Activated CD4-positive, alpha-beta T cell treated with anti-CD3 and anti-CD28 coated beads, Interleukin-2, amount 50 U/mL, for 48 hours (primary cell): ENCODE measurements at places on chromosomes 1 and 21.
A peak's percentile ranks its signal among the peaks of the same experiment; 100 is the strongest.

GRCh38 chr1:55927702-55928290 is 651.6 kb downstream of the PLPP3 start:
- no peak for DNase-seq

- no peak for DNase-seq
Measured at GRCh38 chr1:228207381-228207810, 448 bp upstream of the OBSCN start.

DNA sequence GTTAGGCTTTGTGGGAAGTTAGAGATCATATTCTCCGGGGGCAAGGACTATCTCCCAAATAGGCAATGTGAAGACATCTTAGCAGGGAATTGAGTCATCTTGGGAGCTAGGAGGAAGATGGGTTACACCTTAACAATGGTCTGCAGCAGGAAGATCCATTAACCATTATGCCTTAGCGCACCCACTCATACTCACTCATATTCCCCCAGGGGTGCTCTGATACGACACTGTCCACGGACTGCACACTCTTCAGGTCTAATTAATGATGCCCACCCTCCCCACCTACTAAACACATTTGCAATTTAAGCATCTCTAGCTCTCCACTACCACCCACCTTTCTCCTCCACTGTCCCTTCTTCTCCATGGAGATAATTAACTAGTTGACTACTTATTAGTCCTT is 857 bp upstream of the AK5 start:
- DNase-seq, result no peak

DNA sequence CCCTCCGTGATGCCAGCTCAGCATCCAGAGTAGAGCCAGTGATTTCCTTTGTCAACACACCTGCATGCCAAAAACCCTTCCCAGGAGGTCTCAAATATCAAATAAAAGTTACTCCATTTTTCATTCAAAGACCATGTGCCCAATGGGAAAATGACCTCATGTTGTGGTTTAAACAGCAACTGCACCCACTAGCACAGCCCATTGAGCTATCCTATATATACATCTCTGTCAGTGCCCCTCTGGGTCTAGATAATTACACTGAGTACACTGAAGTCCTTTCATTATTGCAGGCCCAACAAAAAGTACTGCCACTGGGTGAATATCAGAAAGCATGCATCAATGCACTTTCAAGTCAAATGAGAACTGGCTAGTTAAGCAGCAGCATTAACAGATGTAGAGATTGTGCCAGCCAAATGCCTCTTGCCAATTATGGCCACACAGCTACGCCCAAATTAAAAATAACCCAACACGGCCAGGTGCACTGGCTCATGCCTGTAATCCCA is 117.7 kb downstream of the SLC45A1 start:
- no peak for DNase-seq

DNA sequence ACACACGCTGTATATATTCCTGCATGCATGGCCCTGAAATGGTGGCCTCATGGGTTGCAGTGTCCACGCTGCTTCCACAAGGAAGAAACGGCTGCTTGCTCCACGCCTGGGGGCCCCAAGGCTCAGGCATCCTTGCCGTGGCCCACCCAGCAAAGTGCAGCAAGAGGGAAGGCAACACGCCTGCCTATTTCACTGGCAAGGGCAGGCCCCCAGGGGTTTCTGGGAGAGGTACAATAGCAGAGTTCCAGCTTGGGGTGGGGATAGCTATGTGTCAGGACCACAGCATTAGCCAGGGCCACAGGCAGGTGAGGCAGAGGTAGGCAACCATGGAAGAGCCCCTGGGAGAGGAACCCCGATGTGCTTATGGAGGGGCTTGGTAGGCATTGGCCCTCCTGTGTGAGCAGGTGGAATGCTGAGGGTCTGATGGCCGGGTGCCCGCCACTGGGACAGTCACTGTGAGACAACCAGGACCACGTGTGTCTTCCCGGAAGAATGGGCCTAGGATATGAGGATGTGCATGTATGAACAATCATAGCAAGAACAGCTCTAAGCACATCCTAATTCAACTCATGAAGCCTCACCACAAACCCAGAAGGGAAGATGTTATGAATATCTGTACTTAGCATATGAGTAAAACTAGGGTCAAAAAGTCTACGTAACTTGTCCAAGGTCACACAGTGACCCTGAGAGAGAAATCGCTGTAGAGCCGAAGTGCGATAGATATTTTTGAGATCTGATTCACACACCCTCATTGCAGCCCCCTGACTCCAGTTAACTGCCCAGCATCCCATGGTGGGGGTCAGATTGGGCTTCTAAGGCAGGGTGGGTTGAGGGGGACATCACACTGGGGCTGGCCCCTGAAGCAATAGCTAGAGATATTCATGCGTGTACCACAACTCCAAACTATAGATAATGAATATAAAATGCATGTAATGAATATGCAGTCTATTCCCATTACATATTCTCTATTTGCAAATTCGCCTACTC is 11.8 kb downstream of the TFF2 start:
- DNase-seq, result peak; percentile 19

GRCh38 chr1:193462629-193463320 is 276.4 kb upstream of the B3GALT2 start:
- no peak for DNase-seq

GRCh38 chr1:155548706-155549105 is 13.9 kb downstream of the ASH1L start:
- no peak for DNase-seq

- peak; percentile 43 for DNase-seq
Measured at GRCh38 chr1:183310753-183311479, 107.3 kb downstream of the NMNAT2 start.

- DNase-seq, result no peak
Measured at GRCh38 chr1:220696863-220697231, 6.7 kb downstream of the C1orf115 start.

GRCh38 chr1:43776043-43776761 is 68.9 kb downstream of the ST3GAL3 start:
- no peak for DNase-seq

- no peak for DNase-seq
Measured at GRCh38 chr1:26060832-26061574, 6.4 kb downstream of the TRIM63 start.

DNA sequence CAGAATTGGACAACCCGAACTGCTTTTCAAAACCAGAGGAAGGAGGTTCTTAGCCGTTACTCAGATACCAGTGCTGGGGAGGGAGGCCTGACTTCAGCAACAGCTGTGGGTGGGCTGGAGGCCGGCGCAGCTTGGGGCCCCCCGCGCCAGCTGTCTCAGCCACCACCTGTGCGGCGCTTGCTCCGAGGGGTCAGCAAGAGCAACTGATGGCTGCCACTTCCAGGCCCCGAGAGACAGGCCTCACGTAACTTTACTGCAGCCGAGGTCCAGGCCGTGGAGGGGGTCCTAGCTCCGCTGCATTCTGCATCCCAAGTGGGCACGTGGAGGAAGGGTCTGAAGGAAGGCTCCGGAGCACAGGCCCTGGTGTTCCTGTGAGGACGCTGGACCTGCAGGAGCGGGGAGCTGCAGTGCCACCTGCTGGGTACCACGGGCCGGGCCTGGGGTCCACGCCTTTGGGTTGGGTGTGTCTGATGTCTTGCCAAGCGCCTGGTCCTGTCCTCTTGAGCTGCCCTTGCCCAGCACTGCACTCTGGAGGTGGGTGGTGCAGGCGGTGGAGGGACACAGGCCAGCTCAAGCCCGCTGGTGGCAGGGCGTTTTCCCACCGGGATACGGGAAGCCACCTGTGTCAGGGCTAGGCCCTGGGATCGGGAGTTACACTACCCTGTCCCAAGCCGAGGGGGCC is 9.8 kb downstream of the THAP3 start:
- DNase-seq, result peak; percentile 64

GRCh38 chr1:230800891-230801840 is 54.0 kb downstream of the CAPN9 start:
- no peak for DNase-seq

DNA sequence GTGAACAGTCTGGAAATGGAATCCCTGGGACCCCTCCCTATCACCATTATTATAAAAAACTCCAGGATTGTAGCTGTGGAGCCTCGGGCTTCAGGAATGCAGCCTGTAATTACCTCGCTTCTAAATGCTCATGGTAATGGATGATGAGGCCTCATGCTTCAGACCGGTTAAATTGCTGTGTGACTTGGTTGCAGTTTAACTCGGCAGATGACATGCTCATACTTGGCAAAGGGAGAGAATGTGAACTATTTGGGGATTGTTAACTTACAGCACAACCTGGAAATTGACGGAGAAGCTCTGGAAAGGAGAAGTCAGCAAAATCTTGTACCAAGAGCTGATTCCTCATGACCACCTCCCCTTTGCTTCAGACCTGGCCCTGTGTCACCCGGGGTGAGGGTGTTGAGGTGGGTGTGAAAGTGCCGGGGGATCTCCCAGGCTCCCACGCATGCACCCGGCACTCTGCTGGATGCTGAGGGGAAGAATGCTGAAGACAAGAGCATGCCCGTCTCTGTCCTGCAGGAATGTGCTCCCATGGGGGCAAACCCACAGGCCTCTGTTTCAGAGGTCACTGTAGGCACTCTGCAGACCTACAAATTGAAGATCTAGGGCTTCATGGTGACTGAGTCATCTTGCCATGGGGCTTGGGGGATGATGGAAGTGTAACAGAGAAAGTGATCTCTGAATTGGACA is 364.8 kb downstream of the RPS6KC1 start:
- DNase-seq, result no peak

DNA sequence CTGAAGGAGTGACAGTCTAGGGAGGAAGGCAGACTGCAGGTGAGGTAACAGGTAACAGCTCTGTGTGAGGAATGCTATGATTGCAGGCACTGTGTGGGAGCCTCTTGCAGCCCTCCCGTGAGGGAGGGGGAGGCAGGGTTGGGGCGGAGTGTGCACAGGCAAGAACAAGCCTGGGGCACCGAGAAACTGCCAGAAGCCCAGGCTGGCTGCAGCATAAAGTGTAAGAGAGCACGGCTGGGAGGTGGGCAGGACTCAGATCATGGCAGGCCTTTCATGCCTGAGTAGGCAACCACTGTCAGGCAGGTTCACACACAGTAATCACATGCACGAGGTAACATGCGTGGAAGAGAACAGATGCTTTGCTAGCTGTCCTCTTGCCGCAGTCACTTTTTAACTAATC is 11.3 kb upstream of the RHEX start:
- DNase-seq, result no peak

GRCh38 chr1:61282387-61282786 is 200.0 kb downstream of the NFIA start:
- DNase-seq, result no peak

- DNase-seq, result no peak
Measured at GRCh38 chr21:28280611-28281010, 712.1 kb downstream of the LTN1 start.

DNA sequence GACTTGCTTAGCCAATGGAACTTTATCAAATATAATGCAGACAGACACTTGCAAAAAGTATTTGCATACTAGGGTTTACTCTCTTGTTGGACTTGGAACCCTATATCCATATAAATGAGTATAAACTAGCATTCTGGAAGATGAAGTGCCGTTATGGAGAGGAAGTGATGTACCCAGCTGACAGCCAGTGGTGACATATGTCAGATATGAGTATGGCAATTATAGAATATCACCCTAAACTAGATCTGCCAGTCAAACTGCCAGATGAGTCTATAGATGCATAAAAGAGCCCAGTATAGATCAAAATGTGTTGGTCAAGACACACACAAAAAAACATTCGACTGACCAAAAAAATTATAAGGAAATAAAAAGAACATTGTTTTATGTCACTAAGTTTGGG is 739.3 kb downstream of the PLA2G4A start:
- DNase-seq, result no peak

DNA sequence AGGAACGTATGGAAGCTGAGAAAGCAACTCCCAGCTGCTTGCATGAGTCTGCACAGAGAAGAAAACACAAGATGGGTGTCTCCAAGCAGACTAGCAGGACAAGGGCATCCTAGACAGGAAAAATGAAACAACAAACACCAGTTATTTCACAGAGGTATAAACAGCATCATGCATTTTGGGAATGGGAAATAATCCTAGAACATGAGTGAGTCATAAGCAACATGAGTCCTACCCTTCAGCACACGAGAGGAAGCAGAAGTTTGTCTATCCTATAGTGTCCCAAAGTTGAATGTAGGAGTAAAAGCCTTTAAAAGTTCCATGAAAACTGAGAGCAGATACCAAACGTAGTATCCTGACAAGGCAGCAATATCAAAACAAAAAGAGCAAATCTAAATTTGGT is 11.3 kb upstream of the FRRS1 start:
- no peak for DNase-seq

GRCh38 chr1:222275729-222276465 is 272.0 kb downstream of the HHIPL2 start:
- DNase-seq, result no peak

DNA sequence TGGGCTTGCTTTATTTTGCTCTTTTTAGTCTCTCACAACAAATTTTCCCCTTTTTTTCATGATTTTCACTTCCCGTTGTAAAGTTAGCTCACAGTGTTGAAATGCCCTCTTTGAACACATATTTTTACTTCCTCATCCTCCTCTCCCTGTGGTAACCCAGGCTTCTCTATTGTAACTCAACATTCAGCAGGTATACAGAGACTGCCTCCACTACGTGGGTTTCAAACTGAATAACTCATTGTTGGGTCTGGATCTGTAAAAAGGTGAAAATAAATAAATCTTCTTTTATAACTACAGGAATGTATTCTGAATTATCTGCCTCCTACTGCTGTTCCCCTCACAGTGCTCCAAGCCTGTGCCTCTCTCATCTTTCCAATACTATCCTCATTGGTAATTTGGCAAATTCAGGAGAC is 166.4 kb downstream of the RUNX1 start:
- DNase-seq, result no peak

DNA sequence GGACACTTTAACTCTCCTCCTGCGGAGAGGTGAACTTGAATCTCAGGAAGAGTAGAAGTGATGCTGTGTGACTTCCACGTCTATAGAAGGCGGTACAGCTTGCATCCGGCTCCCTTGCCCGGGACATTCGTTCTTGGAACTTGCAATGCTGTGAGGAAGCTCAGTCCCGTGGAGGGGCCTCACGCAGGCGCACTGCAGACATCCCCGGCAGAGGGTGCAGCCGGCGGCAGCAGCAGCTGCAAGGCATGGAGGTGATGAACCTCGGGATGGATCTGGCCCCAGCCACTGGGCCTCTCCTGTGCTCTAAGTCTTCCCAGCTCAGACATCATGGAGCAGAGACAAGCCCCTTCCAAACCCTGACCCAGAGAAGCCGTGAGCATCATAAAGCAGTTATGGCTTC is 61.8 kb upstream of the SOD1 start:
- no peak for DNase-seq

GRCh38 chr1:117359561-117360289 is 7.5 kb upstream of the MAN1A2 start:
- DNase-seq, result no peak

DNA sequence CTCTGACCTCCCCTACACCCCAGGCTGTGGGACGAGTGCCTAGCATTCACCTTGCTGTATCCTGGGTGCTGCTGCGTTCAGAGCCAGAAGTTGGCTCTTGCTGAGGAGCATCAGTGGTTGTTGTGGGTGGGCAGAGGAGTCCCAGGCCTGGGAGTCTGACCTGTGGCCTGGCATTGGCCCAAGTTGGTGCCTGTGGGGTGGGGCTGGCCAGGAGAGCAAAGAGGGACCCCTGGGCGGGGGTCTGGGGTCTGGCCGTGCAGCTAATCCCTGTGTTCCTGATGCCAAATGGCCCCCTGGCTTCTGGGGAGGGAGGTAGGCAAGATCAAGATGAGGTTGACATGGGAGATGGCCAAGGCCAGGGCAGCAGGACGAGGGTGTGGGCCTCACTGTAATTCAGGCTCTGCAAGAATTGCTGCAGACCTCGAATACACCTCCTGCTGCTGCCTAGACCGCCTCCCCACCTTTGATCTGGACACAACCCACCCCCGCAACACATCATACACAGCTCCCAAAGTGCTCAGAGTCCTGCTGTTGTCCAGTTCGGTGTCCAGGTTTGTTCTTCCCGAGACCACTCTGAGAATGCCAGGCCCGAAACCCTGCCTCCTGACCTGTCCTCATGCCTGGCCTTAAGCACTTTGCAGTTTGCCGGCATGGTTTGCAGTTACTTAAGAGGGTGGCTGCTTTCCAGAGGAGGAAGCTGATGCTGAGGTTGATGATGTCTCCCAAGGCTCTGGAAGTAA is 28.7 kb downstream of the CDK18 start:
- DNase-seq, result no peak
